ENCODE measurements at places on chromosomes 5 and 9. TPM values are rescaled to one million over a fixed set of nuclear protein-coding genes. Genes with fewer than 3 reads are reported as not detected.

Gene IER5L
- total RNA-seq: 3.0 TPM

Gene OBP2B
- total RNA-seq: not detected

Gene IL3
- total RNA-seq: 1.4 TPM

Gene EQTN
- not detected for total RNA-seq

Gene NOL8
- total RNA-seq: 48.9 TPM

GRCh38 chr9:77386187-77386586 lies 208.9 kb downstream of the VPS13A start:
- no peak for DNase-seq
- H3K4me1 ChIP-seq: no peaks in the 10 kb centered on the region
- H3K4me3 ChIP-seq: no peak overlapping the region
- no peak overlapping the region for H3K27ac ChIP-seq
- peaks cover 14% of the 10 kb centered on the region for H3K36me3 ChIP-seq

DNA sequence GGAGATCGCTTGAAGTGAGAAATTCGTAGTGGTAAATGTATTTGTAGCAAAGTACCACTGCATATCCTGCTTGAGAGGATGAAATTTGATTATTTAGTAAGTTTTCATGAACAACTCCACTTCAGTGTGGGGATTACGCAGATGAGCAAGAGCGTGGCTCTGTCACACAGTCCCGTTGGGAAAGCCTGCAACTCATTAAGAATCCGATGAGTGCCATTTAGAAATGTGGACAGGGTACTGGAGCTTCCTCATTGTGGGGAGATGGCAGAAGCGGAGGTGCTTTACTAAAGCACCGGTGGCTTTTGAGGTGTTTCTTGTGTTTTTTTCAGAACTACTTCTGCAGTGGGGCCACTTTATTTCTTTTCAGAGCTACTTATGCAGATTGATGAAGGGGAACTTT lies 1.4 kb downstream of the TJP2 start:
- peaks cover 2% of the 10 kb centered on the region for H3K36me3 ChIP-seq
- H3K4me1 ChIP-seq: peaks cover 76% of the 10 kb centered on the region
- peak overlapping the region; percentile 82 for H3K4me3 ChIP-seq
- H3K27me3 ChIP-seq: peaks cover 12% of the 10 kb centered on the region

DNA sequence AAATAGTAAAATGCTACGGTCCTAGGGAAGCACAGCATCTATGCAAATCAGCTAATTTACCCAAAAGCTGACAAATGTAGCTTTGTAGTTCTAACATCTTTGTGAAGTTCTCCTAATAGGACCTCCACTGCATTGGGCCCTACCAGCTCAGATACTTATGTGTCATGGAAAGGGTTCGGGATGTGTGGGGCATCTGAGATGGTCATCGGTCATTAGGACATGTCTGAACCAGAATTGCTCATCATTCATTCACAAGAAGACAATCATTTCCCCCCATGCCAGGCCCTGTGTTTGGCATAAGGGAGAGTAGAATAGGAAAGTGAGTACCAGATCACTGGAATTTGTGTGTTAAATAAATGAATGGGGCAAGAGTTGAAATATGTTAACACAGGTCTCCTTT lies 35.7 kb downstream of the PWWP2A start:
- no peaks in the 10 kb centered on the region for H3K27me3 ChIP-seq
- no peak overlapping the region for H3K27ac ChIP-seq
- H3K36me3 ChIP-seq: no peaks in the 10 kb centered on the region
- no peak for DNase-seq
- H3K4me3 ChIP-seq: no peak overlapping the region
- no peaks in the 10 kb centered on the region for H3K4me1 ChIP-seq

- H3K4me3 ChIP-seq: no peak overlapping the region
- peaks cover 19% of the 10 kb centered on the region for H3K4me1 ChIP-seq
- H3K27ac ChIP-seq: no peak overlapping the region
- H3K27me3 ChIP-seq: no peaks in the 10 kb centered on the region
- DNase-seq: no peak
- peaks cover 67% of the 10 kb centered on the region for H3K36me3 ChIP-seq
These were observed 20.1 kb downstream of the SREK1 start for GRCh38 chr5:66164044-66164790.

- no peaks in the 10 kb centered on the region for H3K36me3 ChIP-seq
- H3K4me3 ChIP-seq: no peak overlapping the region
- DNase-seq: no peak
- no peaks in the 10 kb centered on the region for H3K4me1 ChIP-seq
- H3K27ac ChIP-seq: no peak overlapping the region
These were observed 15.2 kb downstream of the RNF180 start for GRCh38 chr5:64180661-64181343.

DNA sequence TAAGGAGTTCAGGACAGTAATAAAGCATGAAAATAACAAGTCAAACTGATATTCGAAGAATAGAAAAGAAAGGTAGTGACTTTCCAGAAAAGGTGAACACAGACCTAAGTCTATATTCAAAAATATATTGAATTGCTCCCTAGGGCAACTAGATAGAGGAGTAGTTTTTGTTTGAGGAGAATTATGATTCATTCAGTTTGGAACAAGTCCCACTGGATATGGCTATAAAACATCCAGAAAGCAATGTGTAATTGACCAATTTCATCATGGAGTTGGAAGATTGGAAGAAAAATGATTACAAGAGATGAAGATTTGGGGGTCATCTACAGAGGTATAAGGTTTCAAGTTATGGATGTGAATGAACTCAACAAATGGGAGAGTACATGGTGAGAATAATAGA lies 117.5 kb upstream of the ZNF462 start:
- H3K27ac ChIP-seq: no peak overlapping the region
- H3K4me1 ChIP-seq: no peaks in the 10 kb centered on the region
- H3K4me3 ChIP-seq: no peak overlapping the region
- H3K36me3 ChIP-seq: no peaks in the 10 kb centered on the region
- DNase-seq: no peak

DNA sequence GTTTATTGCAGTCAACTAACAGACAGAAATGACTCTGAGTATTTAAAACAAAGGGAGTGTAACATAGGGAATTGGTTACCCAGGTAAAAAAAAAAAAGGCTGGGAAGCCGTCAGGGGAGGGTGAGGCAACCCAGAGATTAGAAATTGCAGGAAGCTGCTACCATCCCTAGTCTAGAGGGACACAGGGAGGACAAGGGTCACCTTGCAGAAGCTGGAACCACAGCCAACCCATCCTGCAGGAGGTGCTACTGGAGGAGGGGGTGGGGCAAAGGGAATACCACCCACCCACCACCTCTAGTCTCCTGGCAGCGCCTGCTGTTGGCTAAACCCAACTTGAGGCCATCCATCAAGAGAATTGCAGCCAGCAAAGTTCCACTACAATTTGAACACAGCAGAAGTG lies 6.5 kb downstream of the CAST start:
- peaks cover 25% of the 10 kb centered on the region for H3K4me1 ChIP-seq
- peaks cover 30% of the 10 kb centered on the region for H3K36me3 ChIP-seq
- no peak for DNase-seq
- no peak overlapping the region for H3K27ac ChIP-seq
- H3K4me3 ChIP-seq: no peak overlapping the region
- no peaks in the 10 kb centered on the region for H3K27me3 ChIP-seq

DNA sequence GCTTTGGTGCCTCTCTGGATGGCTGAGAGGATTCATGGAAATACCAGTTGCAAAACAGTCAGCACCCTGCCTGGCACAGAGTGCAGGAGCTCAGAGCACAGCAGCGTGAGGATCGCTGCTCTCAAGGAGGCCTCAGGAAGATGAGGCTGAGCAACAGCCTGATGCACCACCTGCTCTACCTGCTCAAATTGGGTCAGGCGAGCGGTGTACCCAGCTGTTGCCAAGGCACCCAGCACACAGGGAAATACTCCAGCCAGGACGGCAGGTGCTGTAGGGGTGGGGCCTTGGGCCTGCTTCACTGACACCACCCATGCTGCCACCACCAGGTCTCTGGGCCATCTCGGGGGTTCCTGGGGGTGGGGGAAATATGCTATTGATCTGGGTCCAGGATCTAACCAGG lies 4.3 kb downstream of the EEIG1 start:
- H3K27ac ChIP-seq: peak overlapping the region; percentile 38
- no peak for DNase-seq
- H3K4me1 ChIP-seq: peaks cover 70% of the 10 kb centered on the region
- peaks cover 57% of the 10 kb centered on the region for H3K36me3 ChIP-seq
- H3K27me3 ChIP-seq: no peaks in the 10 kb centered on the region

- no peaks in the 10 kb centered on the region for H3K27me3 ChIP-seq
- DNase-seq: no peak
- peaks cover 78% of the 10 kb centered on the region for H3K36me3 ChIP-seq
- H3K27ac ChIP-seq: no peak overlapping the region
- H3K4me3 ChIP-seq: no peak overlapping the region
These were observed 16.2 kb upstream of the KIF2A start for GRCh38 chr5:62289813-62290212.

DNA sequence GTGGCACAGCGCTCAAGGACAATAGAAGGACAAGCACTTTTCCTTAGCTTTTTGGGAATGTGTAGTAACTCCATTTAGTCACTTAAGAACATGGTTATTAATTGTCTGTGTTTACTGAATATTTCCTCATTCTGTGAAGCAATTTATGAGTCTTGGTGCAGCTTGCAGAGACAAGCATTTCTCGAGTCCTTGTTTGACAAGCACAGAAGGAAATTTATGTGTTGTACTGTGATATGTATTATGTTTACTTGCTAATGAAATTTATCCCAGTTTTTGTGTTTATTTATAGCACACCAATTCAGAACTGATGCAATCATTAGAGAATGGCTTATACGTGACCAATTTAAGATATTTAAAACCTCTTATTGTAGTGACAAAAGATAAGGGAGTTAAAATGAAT lies 168.6 kb downstream of the PRELID2 start:
- no peak overlapping the region for H3K4me3 ChIP-seq
- H3K27me3 ChIP-seq: no peaks in the 10 kb centered on the region
- no peak for DNase-seq

GRCh38 chr9:133977421-133978201 lies 14.5 kb downstream of the VAV2 start:
- no peaks in the 10 kb centered on the region for H3K36me3 ChIP-seq
- no peak overlapping the region for H3K27ac ChIP-seq
- no peak overlapping the region for H3K4me3 ChIP-seq
- H3K4me1 ChIP-seq: no peaks in the 10 kb centered on the region
- DNase-seq: no peak

- H3K4me1 ChIP-seq: no peaks in the 10 kb centered on the region
- DNase-seq: no peak
- no peak overlapping the region for H3K4me3 ChIP-seq
- peaks cover 76% of the 10 kb centered on the region for H3K36me3 ChIP-seq
- no peaks in the 10 kb centered on the region for H3K27me3 ChIP-seq
These were observed 8.3 kb downstream of the GPX3 start for GRCh38 chr5:151028717-151029116.
